Activated CD8-positive, alpha-beta memory T cell treated with anti-CD3 and anti-CD28 coated beads for 1 hour (primary cell): ENCODE measurements at places on chromosomes 3 and 15.
A peak's percentile ranks its signal among the peaks of the same experiment; 100 is the strongest.

DNA sequence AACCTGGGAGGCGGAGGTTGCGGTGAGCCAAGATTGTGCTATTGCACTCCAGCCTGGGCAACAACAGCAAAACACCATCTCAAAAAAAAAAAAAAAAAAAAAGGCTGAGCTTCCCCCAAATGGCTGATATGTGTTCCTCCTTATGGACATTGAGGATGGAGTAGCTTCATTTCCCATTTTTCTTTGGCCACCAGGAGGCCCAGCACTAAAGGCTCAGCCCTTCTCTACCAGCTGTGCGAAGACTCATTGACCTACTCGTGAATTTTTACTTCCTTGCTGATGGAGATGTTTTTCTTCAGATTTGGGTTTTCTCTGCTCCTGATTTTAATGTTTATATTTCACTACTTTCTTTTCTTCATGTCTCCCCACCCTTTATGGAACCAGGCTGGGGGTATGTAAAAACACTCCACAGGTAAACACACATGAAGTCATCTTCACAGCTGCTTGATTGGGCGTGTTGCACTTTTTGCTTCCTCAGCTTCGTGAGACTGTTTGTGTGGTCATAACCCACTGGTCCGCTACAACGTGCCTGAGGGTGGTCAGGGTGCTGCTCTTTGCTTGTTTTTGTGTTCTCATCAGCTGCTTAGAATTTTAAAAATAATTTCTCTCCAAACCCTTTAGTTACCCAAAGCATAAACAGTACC lies 13.5 kb downstream of the SEMA4B start:
- no peak for DNase-seq

- no peak for DNase-seq
Observed at GRCh38 chr15:60969658-60970057, 259.4 kb downstream of the RORA start.

DNA sequence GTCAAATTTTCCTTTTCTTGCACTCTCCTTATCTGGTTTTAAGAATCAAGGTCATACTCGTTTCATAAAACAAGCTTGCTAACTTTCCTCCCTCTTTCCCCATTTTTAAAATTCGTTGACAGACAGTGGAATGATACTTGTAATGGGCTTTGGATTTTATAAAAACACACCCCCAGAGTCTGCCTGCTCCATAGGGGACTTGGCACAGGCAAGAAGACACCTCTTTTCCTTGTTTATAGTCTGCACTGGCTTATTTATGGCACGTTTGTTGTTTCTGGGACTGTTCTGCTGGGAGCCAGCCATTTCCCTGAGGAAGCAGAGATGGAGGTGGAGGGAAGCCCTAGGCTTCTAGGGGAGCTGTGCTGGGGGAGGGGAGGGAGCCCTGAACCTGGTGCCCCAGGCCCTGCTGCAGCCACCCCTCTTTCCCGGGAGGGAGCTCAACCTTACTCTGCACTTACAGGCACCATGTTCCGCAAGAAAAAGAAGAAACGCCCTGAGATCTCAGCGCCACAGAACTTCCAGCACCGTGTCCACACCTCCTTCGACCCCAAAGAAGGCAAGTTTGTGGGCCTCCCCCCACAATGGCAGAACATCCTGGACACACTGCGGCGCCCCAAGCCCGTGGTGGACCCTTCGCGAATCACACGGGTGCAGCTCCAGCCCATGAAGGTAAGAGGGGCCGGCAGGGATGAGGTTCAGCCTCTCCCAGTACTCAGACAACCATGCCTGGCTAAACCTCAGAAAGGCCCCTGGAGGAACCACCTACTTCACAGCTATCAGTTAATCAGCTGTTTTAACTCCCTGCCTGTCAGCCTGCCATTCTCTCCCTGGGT lies 18.3 kb downstream of the ANKRD63 start:
- DNase-seq, result no peak

DNA sequence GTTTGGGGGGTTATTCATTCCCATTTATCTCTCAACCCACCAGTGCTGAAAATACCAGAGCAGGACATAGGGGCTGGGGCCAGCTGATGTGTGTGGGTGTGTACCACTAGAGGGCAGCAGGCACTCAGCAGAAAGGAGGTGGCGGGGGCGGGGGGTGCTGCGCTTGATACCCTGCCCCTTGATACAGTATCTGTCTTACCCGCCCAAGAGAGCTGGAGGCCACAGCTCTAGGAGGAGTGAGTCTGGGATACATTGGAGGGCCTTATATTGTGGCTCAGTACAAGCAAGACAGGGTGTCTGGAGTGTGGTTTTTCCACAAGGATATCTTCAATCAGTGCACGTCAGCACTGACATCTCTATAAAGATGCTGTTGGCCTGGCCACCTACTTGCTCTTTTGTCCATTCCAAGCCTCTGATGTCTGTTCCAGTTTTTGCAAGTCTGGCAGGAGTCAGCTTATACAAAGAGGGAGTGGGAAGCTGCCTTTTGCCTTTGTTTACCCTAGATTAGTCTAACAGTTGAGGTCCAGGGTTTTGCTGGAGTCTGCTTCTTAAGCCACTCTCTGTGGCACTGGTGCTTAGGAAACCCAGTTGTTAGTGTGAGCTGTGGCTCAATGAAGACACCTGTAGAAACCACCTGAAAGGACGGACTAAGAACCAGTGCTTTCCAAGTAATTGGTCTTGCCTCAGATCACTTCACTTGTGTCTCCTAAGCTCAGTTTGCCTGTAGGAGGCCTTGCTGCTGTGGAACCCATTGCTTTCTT lies 1.5 kb upstream of the RBM15B start:
- no peak for DNase-seq

DNA sequence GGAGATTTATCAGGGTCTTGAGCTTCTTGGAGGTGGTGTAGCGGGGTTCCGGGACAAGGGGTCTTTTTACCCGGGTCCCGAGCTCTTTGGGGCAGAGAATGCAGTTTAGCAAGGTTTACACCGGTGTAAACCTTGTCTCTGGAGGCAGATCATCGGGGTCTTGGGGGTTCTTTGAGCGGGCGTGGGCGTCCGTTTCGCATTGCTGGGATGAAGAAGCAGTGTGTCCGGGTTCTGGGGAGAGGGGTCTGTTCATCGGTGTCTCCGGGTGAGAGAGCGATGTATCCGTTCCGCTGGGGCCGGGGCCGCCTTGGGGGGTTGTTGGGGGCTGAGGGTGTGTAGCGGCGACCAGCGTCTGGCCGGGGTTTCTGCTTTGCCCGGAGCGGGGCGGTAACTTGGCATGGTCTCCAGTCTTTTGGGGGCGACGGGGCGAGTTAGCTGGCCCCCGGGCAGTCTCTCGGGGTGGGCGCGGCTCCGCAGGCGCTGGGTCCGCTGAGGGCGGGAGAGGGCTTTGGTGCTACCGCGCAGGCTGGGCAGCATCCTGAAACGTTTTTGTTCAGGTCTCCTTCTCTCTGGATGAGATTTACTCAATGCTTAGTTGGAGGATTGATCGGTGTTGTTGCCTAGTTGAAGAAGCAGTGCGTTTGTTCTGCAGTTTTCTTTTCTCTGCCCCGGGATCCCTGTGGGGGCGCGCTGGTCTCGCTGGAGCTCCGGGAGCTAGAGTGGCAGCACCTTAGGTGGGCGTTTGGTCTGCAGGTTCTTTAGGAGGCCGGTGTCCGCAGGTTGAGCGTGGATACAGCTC lies 843 bp downstream of the GLCE start:
- no peak for DNase-seq

DNA sequence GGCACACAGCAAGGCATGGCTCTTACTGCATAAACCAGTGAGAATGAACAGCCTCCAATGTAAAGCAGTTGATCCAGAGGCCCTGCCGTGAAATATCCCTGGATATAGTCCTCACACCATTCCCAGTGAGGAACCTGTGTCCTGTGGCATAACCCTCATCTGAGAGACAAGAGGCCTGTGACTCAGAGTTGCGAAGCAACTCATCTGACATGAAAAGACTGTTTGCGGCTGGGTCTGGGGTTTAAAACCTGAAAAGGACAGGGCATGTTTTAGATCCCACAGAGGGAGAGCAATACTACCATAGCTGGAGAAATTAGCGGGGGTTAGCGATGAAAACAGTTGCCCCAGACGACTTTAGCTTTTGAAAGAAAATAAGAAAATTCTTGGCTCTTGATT lies 165.3 kb upstream of the BHLHE40 start:
- no peak for DNase-seq

DNA sequence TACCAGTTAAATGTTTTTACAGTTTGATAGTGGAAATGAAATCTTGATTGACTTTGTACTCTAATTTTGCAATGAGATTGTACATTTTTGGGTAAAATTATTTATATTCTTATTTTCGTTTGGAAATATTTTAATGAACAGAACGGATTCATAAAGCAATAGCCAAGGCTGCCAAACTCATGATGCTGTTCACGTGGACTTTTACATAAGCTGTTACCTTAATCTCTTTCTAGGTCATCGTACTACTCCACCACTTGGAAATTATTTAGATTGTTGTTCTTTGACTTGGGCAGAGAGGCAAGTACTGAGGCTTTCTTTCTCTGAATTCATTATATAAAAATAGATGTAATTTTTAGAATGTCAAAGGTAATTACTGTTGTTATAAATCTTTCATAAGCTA lies 16.2 kb downstream of the SYNPR start:
- no peak for DNase-seq

- no peak for DNase-seq
Observed at GRCh38 chr15:41487381-41487780, 6.3 kb upstream of the ITPKA start.

GRCh38 chr15:72599855-72600464 lies 54.5 kb upstream of the GOLGA6B start:
- no peak for DNase-seq

DNA sequence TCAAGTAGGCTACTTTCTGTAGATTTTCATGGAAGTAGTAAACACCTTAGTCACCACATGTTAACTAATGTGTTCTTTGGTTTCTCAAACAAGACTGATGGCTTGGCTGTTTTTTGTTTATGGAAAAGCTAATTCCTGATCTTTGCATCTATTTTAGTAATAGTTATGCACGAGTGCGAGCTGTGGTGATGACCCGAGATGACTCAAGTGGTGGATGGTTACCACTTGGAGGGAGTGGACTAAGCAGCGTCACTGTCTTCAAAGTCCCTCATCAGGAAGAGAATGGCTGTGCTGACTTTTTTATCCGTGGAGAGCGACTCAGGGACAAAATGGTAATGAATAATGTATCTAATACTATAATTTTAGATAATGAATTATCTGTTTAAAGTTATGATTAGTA lies 46.6 kb downstream of the SPRED1 start:
- DNase-seq, result no peak

GRCh38 chr3:153291059-153291685 lies 129.1 kb downstream of the RAP2B start:
- DNase-seq, result no peak

DNA sequence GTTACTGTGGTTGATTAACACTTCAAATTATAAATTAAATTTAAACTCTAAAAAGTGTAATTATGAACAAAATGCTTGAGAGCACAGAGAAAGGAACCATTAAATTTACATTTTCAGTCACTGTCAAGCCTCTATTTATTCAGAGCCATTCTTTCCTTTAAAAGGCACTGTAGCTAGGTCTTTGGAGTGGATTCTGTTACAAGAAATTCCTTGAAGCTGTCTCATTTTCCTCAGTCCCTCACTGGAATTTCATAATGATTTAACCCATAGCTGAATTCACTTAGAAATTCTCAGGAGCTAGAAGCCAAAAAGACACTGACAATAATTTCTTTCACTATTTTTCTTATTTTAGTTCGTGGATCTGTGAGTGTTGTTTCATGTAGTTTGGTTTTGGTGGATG lies 81.2 kb upstream of the TCF12 start:
- DNase-seq, result no peak

DNA sequence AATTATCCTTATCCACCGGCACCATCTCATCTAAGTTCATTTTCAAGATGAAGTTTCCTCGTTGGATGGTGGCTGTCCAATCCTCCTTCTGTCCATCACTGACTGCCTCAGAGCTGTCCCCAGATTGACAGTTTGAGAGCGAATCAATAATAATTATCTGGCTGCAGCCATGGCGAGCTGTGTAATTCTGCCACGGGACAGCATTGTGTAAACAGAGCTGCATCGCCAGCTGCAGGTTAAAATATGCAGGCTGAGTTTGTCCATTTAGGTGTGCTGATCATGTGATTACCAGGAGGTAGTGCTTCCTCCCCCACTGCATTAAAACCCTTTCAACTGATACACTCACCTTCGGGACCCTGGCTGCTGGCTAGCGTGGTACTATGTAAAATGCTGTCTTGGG lies 461.9 kb upstream of the ONECUT1 start:
- DNase-seq, result no peak

DNA sequence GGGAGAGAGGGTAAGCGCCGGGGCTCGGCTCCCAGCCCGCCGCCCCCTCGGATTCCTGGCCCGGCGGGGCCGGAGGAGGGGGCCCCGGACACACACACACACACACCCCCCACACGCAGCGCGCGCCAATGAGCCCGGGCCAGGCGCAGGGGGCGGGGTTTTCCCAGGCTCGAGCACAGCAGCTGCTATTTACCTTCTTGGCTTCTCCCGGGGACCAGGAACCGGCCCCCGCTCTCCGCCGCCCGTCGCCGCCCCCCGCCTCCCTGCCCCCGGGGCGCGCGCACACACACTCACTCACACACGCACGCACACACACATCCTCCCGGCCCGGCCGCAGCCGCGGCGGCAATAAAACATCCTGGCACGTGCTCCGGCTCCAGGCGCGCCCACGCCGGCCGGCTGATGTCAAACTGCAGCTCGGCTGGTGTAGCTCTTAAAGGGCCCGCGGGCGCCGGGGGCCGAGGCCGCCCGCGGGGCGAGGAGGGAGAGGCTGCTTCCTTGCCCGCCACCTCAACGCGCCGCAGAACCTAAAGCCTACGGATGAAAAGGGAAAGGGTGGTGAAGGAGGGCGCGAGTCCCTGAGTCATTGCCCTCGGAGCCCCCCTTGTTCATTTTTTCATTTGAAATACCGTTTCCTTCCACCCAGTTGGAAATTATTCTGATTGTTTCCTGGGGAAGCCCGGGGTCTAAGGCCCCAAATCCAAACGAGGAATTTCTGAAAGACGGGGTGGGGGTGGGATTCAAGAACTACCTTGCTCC lies 1.0 kb upstream of the HES1 start:
- DNase-seq, result peak; percentile 43
